Activated T-helper 9 cell treated with anti-CD3 and anti-CD28 coated beads, Interleukin-2, amount 50 U/mL, for 16 hours (primary cell): ENCODE measurements at places on chromosomes 4 and X.

- no peak for DNase-seq
Measured at GRCh38 chr4:53981567-53981966, 82.8 kb downstream of the CHIC2 start.

- DNase-seq = no peak
Measured at GRCh38 chr4:123984886-123985285, 588.3 kb downstream of the SPRY1 start.

DNA sequence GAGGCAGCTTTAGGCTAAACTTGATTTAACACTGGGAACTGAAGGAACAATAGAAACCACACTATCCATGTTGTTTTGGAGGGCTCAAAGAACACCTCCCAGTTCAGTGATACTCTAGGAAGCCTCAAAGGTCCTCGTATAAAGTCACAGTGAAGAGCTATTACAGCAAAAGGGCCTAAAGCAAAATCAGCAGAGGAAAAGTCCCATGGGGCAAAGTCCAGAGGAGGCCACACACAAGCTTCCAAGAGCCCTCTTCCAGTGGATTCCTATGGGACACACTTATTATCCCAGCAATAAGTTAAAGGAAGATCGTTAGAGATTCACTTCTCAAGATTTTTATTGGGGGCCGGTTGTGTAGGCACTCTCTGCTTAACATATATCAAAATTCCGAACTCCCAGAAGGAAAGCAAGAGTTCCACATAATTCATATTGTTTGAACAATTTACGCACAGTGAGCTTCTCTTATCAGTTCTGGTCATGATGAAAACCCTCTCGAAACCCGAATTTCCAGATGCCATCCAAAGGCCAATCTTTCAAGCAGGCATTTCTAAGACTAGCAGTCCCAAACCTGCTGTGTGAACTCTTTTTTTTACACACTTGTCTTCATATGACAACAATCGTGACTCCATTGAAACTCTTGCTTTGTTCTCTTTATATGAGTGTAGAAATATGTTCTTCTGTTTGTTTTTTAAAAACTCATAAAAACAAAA is 53.7 kb downstream of the ANXA5 start:
- no peak for DNase-seq

DNA sequence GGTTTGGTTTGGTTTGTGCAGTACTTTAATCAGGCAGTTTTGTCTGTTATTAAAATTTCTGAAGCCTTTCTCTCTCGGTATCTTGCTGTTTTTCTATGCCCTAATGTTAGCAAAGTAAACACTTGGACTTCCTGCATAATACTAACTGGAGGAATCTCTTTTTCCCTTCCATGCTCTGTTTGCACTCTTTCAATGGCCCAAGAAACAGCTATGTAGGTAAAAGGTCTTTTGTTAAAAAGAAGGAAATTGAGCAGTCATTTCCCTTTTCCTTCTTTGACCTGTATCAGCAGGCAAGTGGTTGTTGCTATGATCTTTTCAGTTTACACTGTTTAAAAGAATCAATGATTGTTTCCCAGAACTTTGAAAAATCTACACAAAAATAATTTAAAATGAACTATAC is 82.7 kb downstream of the CCSER1 start:
- DNase-seq = no peak

DNA sequence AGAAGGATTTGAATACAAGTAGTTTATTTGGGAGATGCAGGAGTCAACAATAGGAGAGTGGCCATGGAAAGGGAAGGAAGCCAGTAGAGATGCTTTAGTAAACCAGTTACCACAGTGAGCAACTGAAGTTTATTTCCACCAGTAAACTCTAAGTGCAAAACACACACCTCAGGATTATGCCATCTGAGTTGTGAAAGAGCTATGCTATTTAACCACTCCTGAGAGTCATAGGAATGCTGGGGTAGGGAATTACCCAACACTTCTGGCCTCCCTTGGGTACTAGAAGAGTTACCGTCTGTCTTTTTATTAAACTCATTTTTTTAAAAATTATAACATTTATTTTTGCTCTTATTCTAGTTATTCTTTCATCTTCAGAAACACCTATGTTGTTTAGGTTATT is 834.6 kb upstream of the AMOT start:
- DNase-seq = no peak

GRCh38 chr4:78244705-78245485 is 187.8 kb downstream of the FRAS1 start:
- no peak for DNase-seq

GRCh38 chr4:15343000-15343399 is 84.8 kb upstream of the C1QTNF7 start:
- DNase-seq = no peak

DNA sequence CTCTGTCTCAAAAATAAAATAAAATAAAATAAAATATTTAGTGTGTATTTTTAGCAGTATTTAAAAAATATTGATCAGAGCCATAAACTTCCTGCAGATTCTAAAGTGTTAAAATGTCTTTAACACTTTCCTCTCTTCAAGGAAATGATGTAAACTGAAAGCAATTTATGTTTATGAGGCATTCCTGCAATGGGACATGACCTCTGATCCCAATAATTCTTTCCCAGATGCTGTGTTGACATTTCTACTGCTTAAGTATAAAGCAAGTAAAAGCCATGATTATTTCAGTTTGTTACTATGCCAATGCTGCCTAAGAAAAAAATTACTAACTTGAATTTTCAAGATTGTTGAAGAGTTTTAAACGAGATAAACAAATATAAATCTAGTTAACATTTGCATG is 29.0 kb downstream of the COQ2 start:
- DNase-seq = no peak

DNA sequence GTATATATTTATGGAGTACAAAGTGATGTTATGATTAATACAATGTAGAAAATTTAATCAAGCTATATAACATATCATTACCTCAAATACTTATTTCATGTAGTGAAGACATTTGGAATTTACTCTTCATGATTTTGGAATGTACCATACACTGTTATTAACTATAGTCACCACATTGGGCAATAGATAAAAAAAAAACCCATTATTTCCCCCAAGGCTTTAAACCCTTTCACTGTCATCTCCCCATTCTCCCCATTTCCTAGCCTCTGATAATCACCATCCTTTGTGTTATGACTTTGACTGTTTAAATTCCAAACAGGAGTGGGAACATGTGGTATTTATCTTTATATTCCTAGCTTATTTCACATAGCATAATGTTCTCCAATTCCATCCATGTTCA is 2189.1 kb upstream of the AGA start:
- no peak for DNase-seq

DNA sequence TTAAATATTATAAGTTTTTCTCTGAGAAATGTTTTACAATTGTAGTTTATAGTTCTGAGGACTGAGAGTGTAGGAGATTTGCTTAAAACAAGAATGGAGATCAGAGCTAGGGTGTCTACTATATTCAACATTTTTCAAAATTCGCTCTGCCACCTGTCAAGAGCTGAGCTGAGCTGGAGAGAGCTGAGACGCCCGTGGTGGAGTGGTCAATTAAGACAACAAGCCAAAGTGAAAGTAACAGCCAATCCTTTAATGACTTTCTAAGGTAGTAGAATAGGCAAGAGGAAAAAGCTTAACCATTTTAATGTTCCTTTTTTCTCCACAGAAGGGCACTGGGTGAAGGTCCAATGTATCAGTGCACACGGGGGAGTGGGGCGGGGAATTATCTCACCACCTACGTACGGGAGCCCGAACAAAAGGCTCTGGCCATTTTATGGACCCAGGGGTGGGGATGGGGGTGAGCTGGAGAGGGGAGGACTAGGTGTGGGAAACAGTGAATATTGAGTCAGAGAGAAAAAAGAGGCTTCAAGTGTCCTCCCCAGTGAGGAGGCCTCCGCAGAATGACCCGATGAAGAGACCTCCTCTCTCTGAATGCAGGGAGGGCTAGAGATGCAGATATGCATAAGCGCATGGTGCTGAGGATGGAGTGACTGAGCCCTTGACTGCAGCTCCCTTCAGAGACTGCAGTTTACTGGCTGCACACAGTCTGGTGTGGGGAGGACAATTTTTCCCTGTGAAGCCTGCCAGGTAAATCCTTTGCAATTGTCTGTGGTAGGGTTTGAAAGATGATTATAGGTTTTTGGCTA is 60.8 kb downstream of the SPCS3 start:
- DNase-seq = no peak

- no peak for DNase-seq
Measured at GRCh38 chr4:129218897-129219296, 122.9 kb downstream of the C4orf33 start.

DNA sequence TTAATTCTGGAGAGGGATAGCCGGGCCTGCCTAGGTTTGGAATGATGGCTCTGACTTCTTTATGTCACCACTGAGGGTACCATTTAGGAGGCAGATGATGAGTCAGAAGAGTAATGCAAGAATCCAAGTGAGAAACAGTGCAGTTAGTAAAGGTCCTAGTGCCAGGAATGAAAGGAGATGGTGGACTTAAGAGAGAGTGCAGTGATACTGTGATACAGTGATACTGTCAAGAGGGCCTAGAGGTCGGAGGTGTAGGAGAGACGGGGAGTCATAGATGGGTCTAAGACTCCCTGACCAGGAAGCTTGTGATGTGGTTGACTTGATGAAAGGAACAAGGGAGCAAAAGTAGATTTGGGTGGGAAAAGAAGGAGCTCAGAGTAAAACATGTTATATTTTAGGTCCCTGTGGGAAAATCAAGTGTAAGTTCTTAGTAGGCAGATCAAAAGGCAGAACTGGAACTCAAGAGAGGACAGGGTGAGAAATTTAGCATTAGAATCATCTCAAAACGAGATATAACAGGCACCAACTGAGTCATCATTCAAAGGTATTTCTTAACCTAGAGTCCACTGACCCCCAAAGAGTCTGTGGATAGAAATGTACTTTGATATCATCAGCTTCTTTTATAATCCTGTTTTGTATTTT is 85.0 kb downstream of the NFKB1 start:
- DNase-seq = no peak

DNA sequence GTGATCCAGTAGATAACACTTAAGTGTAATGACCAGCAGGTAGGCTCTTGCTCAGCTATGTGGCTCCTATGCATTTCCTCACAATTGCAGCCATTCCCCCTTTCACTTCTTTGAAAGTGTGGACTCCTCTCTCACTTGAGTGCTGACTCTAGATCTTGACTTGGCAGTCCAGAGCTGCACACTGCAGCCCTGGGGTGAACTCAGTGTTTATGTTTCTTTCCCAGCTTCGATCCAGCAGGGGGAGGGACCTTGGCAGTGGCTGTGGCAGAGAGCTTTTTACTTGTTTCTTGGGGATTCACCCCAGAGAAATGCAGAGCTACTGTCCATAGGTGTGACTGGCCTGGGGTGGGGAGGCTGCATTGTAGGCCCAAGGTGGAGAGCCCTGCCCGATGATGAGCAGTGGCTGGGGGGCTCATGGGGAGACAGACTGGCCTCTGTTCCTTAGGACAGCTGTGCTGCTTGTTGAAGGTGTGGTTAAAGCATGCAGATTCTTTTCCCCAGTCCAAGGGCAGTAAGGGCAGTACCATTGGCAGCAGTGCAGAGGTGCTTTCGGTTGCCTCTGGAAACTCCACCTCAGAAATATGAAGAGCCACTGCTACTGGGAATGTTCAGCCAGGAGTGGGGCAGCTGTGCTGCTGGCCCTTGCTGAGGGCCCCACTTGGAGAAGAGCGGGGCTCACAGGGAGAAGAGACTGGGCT is 134.7 kb downstream of the SH3BGRL start:
- no peak for DNase-seq

- DNase-seq = no peak
Measured at GRCh38 chrX:46953137-46953527, 40.9 kb downstream of the JADE3 start.

GRCh38 chr4:163679189-163679588 is 184.7 kb downstream of the TMA16 start:
- no peak for DNase-seq
